ENCODE measurements at places on chromosomes 6 and 20.

GRCh38 chr6:50952092-50952907 lies 133.6 kb downstream of the TFAP2B start:
- DNase-seq = no peak

- DNase-seq = no peak
These were observed 174.2 kb upstream of the THBS2 start for GRCh38 chr6:169427856-169428255.

DNA sequence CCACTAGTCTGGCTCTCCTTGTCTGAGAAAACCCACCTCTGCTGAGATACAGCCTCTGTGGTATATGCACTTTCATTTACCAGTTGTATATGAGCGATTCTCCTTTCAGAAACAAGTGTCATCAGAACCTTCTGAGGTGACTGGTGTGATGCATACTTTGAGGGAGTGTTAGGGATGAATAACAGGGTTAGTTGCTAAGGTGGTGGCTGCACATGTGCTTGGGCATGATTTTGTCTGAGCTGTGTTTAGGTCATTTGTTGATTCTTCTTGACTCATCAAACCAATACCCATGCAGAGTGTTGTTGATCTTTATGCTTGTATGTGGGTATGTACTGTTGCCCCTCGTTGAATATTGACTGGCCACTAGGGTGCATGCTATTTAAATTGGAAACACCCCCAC lies 25.7 kb downstream of the DTD1 start:
- DNase-seq = no peak

DNA sequence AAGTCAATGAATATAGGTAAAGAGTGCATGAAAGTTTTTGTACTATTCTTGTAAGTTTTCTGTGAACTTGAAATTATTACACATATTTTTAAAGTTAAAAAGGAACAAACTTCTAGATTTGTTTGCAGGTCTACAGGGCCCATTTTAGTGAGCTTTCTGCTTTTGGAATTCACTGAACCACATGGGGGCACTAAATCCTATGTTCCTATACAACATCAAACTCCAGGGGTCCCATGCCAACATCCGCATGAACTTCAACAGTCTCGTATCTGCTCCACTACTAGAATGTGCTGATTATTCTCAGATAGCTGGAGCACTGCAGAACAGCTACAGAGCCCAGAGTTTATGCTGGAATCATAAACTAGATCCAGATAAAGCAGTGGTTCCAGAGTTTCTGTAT lies 347.9 kb upstream of the SPTLC3 start:
- no peak for DNase-seq

DNA sequence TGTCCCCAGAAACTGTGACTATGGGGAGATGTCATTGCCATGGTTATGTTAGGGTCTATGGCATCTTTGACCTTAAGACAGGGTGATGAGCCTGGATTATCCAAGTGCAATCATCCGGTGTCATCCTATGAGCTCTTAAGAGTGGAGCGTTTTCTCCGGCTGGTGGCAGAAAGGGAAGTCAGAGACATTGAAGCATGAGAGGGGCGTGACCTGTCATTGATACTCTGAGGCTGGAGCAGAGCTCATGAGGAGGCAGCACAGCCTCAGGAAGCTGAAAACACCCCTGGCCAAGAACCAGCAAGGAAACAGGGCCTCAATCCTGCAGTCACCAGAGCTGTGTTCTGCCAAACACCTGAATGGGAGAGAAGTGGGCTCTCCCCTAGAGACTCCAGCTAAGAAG lies 59.6 kb downstream of the ANKRD60 start:
- DNase-seq = no peak

- DNase-seq = no peak
These were observed 545.4 kb downstream of the EYS start for GRCh38 chr6:65161661-65162060.

- no peak for DNase-seq
These were observed 525 bp downstream of the NCOA7 start for GRCh38 chr6:125791151-125791819.

GRCh38 chr6:133880896-133881295 lies 8.0 kb upstream of the TCF21 start:
- no peak for DNase-seq

DNA sequence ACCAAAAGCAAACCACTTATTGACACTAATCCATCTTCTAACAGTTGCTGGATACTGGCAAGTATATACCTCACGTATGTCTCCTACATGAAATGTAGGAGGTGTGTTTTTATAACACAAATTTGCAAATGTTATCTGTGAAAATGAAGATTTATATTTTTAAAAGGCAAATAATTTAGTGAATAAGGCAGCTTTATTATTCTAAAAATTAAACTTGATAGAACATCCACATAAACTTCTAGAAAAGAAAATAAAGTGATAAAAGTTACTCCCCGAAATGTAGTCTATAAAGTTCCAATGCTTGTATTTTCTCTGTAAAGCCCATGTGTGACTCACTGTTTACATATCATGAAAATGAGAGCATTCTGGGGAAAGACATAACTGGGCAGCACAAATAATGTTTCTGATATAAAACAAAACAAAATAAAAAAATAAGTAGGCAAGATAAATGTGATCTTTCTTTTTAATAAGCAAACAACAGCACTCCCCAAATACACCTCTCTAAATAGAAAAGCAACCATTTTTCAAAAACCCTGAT lies 84.4 kb downstream of the MAP7 start:
- no peak for DNase-seq

DNA sequence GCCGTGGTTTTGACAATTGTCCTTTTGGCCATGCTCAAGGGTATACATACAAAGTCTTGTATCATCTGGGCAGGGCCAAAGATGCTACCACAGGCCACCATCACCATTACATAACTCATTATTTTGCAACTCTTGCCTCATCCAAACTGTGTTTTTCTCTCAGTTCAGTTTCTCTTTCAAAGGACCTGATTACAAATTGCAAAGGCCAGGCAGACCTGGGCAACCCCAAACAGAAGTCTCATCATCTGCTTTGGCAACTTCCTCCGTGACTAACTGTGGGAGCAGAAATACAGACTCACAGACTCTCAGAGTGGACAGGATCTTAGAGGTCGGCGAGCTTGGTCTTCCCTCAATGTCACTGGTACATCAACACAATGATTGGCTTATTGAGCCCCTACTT lies 117.8 kb upstream of the NEDD9 start:
- no peak for DNase-seq
